ENCODE measurements at places on chromosomes 13 and 19.

GRCh38 chr19:17163652-17164051, 51.5 kb upstream of the USE1 start:
- DNase-seq: no peak

- DNase-seq: peak; percentile 75
These were observed 546 bp downstream of the UBXN6 start for GRCh38 chr19:4456843-4457653.

DNA sequence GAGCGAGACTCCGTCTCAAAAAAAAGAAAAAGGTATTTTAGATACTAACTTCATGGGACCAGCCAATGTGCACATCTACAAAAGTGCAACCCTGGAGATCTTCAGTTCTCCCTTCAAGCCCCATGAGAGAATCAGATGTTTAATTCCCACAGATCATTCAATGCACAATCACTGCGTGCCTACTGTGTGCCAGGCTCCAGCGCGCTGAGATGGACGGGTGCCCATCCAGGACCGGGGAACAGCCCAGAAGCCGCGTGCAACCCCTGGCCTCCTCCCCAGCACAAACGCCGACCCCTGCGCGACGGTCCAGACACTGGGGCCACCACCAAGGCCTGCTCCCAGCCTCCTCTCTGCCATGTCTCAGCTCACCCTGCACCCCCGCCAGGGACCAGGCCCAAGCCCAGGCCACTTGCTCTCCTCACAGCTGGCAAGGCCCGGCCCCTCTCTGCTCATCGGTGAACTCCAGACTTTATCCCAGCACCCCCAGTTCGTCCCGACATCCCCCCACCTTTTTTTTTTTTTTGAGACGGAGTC, 5.3 kb downstream of the BTBD2 start:
- DNase-seq: no peak

DNA sequence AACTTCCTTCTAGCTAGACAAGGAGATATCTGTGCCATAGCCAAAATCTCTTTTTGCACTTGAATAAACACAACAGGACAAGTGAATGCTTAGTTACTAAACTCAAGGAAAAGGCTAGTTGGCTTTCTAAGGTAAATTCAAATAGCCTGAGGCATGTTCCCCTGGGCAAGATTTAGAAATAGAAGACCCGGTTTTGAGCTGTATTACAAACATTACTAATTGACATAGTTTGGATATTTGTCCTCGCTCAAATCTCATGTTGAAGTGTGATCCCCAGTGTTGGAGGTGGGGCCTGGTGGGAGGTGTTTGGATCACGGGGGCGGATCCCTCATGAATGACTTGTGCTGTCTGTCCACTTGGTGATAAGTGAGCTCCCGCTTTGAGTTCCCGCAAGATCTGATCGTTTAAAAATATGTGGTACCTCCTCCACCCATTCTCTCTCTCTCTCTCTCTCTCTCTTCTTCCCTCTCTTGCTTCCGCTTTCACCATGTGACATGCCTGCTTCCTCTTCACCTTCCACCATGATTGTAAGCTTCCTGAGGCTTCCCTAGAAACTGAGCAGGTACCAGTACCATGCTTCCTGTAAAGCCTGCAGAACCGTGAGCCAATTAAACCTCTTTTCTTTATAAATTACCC, 3.9 kb upstream of the KBTBD6 start:
- no peak for DNase-seq

GRCh38 chr19:50548191-50549058, 19.8 kb downstream of the LRRC4B start:
- DNase-seq: peak; percentile 69

- DNase-seq: peak; percentile 18
These were observed 2.0 kb upstream of the KLF12 start for GRCh38 chr13:74136084-74136658.

DNA sequence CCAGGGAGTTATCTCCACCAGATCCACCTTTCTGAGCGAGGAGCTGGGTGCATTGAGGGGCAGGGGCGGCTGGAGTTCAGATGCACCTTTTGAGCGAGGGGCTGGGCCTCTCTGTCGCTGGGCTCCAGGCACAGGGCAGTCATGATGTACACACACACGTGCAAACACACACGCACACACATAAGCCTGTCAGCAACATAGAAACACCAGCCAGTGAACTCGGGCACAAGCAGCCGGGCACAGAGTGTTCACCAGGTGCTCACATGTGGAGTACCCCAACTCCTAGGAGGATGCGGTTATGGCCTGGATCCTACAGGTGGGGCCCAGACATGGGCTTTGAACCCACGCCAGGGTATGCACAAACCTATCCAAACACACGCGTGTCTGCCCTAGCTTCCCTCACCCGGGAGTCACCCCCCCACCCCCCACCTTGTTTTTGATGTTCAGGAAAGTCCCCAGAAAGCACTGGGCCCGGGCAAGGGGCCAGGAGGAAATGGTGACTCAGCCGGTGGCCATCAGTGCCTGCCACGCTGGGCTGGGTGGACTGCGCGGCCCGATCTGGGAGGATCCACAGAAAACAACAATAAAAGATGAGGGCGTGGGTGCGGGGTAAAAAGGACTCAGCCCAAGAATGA, 13.3 kb downstream of the ARRDC2 start:
- peak; percentile 41 for DNase-seq

- DNase-seq: no peak
These were observed 708 bp upstream of the ESD start for GRCh38 chr13:46797501-46798237.

GRCh38 chr19:1131718-1132551, 28.1 kb downstream of the GPX4 start:
- no peak for DNase-seq

DNA sequence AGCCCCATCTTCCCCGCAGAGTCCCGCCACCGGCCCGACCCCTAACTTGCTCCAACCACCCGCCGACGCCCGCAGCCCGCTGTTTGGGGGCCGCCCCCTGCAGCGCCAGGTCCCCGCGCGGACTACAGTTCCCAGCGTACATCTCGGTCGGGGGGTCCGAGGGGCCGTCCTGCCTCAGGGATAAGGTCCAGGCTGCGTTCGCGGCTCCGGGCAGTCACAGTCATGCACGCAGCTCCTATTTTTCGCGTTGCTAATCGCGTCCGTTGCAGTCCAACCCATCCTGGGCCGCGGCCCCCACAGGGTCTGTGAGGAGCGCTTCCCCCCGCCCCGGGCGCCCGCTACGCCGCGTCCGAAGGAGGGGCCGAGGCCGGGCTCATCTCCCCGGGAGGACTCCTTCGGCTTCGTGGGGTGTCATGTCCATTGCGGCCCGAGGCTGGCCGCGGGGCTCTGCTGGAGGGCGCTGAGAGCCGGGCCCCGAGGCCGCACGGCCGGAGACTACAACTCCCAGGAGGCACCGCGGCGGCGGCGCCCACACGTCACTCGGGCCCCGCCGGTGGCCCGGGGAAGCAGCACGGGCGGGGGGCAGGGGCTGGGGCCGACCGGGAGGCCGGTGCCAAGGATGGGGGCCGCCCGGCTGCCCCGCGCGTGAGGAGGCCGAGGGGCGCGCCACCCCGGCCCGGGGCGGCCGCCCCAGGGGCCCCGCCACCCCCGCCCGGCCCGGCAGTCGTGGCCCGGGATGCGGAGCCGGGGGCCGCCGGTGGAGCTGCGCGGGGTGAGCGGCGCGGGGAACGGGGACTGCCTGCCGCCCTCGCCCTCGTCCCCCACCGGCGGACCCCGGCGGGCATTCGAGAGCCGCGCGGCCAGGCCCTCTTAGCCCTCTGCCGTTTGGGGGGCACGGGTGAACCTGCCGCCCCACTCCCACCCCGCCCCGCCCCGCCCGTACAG, at the start of gene MAP3K10:
MAP3K10 (plus strand) TSS at position 536 of the 945 bp plus-strand sequence. CDS start 606 bp downstream, outside the sequence.
- peak; percentile 94 for DNase-seq

DNA sequence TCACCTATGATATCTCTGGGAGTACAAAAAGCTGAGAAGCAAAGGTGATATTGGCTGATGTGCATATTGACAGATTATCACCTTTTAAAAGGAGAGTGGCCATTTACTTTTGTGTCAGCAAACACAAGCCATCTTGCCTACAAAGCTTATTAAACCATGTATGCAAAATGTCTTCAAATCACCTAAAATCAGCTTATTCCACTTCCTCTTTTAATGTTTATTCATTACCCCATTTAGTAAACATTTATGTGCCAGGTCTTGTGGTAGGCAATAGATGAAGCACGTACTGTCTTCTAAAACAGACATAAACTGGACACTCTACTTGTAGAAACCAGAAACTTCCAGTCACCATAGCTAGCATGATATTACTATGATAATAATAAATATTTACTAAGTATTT, 354.6 kb downstream of the RBM26 start:
- no peak for DNase-seq

- DNase-seq: no peak
These were observed 75.3 kb downstream of the CACNA1A start for GRCh38 chr19:13430790-13431582.

- no peak for DNase-seq
These were observed 1.4 kb downstream of the ACTN4 start for GRCh38 chr19:38648769-38649304.

DNA sequence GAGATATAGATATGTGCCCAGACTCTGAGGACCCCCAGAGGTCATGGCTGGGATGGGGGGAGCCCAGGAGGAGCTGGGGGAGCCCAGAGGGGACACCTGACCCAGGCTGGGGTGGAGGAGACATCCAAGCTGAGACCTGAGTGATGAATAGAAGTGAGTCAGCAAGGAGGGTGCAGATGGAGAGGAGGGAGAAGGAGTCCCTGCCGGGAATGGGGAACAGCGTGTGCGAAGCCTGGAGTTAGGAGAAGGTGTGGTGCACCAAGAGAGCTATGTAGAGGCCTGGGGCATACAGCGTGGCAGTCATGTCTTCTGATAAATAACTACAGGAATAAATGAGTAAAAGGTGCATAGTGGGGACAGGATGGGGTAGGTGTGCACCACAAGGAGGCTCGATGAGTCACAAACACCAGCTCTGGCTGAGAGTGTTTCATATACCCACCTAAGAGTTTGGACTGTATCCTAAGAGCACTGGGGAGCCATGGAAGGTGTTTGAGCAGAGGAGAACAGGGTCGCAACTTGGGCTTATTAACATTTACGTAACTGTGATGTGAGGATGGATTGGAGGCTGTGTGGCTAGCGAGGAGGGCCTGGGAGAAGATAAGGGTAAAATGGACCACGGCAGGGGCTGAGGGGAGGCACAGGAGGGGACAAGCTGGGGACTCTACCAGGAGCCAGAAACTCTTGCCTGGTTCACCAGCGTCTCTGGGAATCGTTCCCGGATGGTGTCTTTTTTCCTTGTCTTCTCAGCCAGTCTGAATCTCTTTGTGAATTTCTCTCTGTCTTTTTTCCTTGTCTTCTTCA, 1.4 kb downstream of the CEACAM18 start:
- DNase-seq: no peak

DNA sequence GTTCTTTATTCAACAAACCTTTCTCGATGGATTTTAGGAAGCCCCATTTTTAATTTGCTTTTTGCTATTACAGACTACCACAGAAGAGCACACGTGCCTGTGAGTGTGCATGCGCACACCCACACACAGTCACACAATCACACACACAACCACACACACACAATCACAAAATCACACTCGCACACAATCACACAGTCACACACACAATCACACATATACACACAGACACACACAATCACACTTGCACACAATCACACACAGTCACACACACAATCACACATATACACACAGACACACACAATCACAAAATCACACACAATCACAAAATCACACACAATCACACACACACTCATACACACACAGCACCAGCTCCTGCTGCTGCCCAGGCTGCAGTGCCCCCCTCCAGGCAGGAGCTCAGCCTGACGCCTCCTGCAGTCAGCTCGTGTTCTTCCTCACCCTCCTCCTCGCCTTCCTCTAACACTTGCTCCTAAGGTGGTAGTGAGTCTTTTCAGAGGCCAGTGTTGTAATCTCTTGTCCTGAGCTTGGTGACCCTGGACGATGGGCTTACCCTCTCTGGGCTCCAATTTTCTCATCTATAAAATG, 125.0 kb upstream of the SOX1 start:
- DNase-seq: no peak

- no peak for DNase-seq
These were observed 955 bp downstream of the IL4I1 start for GRCh38 chr19:49895566-49896297.

GRCh38 chr13:112697756-112698655, 8.2 kb downstream of the ATP11A start:
- no peak for DNase-seq

DNA sequence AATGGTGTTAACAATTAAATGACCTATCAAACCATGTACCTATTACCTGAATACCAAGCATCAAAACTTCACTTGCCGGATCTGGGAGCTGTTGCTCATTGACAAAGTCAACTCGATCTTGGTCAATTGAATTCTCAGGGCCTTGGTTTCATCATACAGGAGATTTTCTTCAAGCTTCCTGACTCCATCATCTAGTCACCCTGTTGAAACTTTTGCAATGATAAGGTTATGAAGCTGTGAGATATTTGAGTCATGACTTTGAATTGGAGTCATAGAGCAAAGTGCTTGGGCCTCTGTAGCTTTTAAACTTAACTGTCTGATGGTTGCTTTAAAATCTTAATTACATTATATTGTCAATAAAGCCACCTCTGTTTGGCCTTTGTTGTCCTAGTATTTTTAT, 260.9 kb downstream of the COG6 start:
- DNase-seq: no peak

DNA sequence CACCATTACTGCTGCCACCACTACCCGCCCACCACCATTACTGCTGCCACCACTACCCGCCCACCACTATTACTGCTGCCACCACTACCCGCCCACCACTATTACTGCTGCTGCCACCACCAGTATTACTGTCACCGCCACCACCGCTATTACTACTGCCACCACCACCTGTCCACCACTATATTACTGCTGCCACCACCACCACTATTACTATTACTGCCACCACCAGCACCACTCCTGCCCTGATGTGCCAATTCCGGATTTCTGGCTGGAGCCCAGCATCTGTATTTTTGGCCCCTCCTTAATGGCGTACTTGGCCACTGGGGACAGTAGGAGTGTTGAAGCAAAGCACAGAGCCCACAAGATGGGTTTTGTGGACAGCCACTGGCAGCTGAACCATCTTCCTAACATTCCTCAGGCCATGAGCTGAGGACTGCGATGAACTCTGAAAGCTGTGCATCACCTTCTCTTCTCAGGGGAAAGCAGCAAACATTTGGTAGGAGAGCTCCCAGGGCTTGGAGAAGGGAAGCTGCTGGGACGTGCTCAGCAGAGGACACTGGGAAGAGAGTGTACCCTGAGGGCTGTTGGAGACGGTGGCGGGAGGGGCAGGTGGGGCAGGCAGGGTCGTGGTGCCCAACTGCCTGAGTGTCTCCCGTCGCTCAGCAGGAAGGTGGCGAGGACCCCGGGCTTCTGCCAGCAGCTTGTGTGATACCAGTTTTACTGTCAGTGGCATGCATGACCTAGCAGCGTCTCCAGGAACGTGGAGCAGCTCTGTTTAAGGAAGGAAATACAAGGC, 23.0 kb downstream of the CUL4A start:
- DNase-seq: no peak

GRCh38 chr13:110262508-110263291, 44.3 kb downstream of the COL4A1 start:
- no peak for DNase-seq
